ENCODE measurements at places on chromosomes 16 and 17.

DNA sequence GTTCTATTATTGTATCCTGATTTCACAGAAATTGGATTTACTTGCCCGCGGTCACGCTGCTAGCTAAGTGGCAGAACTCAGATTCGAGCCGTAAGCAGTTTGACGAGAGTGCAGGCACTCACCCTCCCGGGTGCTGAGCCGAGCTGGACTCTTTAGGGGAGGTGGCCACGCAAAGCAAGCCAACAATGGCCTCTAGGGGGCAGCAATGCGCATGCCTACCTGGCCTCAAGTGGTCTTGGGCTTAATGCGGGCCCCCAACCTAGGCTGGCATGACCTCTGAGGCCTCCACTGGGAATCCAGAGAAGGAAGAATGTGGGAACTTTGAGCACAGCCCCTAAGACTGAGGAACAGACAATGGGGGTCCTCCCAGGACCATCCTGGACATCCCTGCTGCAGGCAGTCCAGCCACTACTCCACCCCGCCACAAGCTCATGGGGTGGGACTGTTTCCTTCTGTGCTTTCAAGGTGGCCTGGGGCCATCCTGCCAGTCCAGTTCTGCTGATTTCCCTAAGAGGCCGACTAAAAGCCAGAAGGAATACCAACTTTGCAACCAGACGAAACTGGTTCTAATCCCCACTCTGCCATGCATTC is 276.5 kb downstream of the XYLT1 start:
- DNase-seq, result peak; percentile 74

DNA sequence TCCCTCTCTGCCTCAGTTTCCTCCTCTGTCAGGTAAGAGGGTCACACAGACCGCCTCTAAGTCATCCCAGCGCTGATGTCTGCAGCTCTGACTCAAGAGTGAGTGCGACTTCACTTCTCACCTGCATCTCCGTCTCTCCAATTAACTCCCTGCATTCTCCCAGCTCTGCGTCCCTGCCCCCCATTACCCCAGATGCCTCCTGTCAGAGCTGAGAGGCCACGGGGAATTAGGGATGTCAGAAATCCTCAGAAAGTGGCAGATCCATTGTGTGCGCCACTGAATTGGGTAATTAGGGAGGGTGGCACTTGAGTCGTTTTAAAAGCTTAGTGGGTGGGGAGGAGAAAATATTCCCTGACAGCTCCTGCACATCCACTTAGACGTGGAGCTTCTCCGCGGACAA is 885.4 kb upstream of the EEF2KMT start:
- DNase-seq, result no peak

DNA sequence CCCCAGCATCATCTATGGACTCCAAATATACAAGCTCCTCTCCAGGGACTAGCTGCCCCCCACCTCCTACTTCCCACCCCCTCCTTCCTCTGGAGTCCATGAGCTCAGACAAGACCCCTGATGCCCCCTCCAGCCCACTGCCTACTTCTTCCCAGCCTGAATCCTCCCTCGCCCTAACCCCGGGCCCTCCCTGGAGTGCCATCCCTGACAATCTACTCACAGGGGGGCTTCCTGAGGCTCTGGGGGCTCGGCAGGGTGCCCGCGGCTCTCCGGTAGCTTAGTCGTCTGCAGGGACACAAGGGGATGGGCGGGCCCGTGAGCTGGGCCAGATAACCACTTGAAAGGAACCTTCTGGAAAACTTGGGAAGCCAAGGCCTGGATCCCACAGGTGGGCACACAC is 15.1 kb downstream of the MPP3 start:
- DNase-seq, result no peak

DNA sequence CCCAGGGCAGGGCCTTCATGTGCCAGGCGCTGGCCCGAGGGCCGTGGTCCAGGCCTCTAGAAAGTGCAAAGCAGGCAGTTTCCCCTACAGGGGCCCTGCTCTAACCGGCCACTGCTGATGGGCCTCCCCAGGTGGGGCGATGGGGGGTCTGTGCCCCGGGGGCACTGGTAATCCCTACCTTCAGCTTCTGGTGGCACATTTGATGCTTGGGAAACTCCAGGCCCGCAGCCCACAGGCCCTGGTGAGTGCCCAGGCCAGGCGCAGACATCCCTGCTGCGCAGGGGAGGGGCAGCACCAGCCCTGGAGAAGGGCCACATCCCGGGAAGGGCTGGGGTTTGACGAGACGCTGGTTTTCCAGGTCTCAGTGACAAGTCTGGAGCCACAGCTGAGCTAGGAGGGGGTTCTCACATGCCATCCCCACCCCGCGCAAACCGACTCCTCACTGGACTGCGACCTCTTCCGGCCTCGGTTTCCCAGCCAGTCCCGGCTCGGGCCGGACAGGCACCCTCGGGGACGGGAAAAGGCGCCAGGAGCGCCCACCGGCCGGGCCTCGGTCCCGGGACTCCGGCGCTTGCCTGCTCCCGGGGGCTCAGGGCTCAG is 1.6 kb downstream of the DOC2B start:
- no peak for DNase-seq

DNA sequence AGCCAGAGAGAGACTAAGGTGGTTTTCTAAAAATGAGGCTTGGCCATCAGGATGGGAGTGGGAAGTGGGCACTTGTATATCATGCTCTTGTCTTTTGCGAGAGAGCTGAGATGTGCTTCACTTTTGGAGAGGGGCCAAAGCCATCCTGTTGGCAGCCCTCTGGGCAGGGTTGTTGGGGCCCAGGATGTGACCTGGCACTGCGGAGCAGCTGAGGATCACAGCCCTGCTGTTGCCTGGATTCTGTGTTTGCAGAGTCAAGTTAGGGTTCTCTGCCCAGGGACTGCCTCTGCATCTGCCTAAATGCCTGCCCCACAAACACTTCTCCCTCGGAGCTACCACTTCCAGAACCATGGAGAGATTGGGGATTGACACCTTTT is 71.2 kb downstream of the PLD6 start:
- DNase-seq, result no peak

DNA sequence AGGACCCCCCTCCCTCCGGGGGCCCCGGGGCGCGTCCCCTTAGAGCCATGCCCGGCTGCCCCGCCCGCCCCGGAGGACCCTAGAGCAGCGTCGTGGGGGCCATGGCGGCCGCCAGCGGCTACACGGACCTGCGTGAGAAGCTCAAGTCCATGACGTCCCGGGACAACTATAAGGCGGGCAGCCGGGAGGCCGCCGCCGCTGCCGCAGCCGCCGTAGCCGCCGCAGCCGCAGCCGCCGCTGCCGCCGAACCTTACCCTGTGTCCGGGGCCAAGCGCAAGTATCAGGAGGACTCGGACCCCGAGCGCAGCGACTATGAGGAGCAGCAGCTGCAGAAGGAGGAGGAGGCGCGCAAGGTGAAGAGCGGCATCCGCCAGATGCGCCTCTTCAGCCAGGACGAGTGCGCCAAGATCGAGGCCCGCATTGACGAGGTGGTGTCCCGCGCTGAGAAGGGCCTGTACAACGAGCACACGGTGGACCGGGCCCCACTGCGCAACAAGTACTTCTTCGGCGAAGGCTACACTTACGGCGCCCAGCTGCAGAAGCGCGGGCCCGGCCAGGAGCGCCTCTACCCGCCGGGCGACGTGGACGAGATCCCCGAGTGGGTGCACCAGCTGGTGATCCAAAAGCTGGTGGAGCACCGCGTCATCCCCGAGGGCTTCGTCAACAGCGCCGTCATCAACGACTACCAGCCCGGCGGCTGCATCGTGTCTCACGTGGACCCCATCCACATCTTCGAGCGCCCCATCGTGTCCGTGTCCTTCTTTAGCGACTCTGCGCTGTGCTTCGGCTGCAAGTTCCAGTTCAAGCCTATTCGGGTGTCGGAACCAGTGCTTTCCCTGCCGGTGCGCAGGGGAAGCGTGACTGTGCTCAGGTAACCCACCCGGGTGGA is 759 bp downstream of the ALKBH5 start:
- peak; percentile 73 for DNase-seq

- no peak for DNase-seq
These were observed 273.4 kb upstream of the TNRC6C start for GRCh38 chr17:77684803-77685798.

DNA sequence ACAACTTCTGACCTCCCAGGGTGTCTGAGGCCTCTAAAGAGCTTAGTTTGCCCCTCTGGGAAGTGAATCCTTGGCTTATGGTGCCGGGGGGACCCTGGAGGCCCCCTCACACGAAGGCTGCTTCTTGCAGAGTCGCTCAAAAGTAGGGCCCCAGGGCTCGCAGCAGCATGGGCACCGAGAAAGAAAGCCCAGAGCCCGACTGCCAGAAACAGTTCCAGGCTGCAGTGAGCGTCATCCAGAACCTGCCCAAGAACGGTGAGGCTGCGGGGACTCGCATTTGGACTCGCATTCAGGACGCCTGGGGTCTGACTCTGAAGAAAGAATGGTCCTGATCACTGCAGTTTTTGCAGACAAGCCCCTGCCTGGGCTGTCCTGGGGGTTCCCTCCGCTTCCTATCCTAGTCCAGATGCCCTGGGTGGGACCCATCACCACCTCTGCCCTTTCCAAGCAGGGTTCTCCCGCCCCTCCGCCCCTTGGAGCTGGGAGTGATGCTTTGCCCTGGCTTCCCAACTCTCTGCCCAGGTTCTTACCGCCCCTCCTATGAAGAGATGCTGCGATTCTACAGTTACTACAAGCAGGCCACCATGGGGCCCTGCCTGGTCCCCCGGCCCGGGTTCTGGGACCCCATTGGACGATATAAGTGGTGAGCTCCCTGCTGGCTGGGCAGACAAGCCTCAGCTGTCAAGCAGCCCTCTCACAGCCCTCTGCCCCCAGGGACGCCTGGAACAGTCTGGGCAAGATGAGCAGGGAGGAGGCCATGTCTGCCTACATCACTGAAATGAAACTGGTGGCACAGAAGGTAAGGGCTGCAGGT is 698 bp downstream of the ACBD4 start:
- no peak for DNase-seq

DNA sequence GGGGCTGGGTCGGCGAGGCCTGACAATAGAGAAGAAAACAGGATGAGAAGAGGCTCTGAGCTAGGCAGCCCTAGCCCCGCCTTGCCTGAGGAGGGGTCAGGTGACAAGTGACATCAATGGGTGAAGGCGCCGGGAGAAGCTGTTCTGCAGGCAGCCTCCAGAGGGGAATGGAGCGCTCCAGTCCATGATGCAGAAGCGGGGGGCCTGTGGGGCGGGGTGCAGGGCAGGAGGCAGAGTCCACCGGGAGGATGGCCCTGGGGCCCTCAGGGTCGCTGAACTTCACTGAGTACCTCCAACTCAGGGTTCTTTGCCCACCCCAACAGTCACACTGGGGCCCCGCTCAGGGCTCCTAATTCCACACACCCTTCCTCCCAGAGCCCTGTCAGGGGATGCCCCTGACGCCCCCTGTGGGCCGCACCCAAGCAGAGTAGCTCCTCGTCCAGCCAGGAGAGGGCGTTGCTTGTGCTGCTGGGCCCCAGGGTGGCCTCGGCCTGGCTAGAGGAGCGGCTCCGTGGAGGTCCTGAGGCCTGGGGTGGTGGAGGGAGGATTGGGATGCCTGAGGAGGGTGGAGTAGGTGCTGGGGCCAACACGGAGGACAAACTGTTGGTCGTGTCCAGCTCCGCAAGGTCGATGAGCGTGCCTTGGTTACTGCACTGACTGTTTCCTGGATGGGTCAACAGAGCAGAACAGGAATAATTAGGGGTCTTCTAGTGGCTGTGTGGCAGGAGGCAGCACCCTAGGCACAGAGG is 20.8 kb downstream of the GGA3 start:
- peak; percentile 66 for DNase-seq

DNA sequence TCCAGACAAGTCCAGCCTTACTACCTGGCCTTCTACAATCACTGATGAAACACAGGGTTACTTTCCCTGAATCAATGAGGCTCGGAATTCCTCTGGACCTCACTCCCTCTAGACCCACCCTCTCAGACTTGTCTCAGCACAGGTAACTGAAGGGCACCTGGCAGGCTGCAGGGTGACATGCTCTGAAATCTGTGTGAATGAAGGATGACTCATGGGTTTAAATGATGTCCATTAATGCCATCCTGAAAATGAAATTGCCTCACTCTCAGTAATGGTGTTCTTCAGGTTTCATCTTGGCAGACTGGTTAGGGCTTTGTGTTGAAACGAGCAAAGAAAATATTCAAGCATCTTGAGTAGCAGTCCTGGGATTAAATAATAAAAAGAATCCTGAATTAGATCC is 134.4 kb downstream of the MAF start:
- DNase-seq, result no peak

- no peak for DNase-seq
These were observed 31.9 kb downstream of the ZC3H18 start for GRCh38 chr16:88602091-88602490.

- no peak for DNase-seq
These were observed 60.1 kb downstream of the TBC1D16 start for GRCh38 chr17:79975498-79976134.

DNA sequence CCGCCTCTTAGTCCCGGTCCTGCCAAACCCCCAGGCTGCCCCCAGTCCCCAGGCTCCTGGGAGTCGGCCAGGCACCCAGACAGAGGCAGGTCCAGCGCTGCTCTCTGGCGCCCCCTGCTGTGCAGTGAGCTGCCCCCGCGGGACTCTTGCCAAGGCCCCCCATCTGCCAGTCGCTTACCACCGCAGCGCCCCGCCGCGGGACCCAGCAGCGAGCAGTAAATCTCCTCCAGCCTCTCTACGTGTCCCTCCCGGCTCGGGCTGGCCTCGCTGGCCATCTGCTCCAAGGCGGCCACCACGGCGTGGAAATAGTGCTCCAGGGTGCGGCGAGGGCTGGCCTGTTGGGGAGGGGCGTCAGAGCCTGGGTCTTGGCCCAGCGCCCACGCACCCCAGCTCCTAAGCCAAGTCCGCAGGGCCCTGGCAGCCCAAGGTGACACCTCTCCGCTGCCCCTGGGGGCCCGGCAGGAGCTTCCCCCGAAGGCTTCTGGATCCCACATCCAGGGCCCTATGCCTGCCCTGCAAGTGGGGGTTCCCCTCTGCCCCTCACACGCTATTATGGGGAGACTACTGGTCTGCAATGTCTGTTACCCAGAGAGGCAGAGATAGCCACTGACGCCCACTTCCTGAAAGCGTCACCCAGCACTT is 33.7 kb upstream of the MFSD6L start:
- DNase-seq, result peak; percentile 69

DNA sequence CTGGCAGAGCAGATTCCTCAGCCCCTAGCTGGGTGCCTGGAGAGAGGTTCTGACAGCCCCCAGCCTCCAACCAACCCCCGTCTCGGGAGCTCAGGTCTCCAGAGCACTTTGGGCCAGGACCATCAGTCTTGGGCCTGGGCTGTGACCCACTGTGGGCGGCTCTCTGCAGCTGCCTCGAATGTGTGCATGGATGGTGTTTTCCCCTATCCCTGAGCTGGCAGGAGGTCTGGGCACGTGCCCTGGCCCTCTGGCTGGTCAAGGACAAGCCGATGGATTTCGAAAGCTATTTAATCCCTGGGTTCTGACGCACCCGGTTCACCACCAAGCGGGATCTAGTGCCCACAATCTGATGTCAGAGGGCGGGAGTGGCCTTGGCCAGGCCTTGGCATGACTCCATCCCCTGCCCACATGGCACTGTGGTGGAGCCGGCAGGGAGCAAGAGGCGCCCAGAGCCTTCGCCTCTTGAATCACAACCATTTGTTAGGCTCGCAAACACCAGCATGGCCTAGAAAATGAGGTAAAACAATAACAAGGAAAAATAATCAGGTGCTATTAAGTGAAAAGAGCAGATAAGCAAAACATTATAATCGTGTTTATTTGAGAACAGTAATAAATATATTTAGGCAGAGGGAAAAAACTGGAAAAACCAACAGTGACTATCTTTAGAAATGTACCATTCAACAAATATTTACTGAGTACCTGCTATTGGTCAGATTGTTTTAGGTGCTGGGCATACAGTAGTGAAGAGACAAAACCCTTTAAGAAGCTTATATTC is 69.3 kb upstream of the TOB1 start:
- DNase-seq, result no peak
